ENCODE measurements at places on chromosomes 11 and 22.

DNA sequence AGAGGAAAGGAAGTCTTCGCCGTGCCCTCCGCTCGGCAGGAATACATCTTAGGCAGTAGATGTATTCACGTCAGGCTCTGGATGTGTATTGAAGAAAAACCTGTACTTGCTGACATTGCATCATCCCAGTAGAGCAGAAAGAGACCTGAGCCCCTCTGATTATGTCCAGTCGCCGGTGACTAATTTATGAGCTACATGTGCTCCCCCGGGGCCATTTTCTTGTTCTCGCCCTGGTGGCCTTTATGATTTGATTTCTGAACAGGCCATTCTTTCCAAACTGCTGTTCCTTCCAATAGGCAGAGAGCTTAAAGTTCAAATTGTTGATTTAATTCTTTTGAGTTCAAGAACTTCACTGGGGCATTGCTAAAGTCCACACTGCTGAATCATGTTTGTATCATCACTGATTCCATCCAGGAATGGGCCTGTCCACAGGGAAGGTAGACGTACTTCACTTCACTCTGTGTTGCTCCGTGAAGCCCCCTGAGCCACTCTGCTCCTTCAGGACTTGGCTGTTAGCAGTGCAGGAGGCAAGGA is 137.3 kb upstream of the RASSF10 start:
- no peak for DNase-seq

- DNase-seq: no peak
Measured at GRCh38 chr22:30521368-30522156, 16.1 kb upstream of the SEC14L4 start.

DNA sequence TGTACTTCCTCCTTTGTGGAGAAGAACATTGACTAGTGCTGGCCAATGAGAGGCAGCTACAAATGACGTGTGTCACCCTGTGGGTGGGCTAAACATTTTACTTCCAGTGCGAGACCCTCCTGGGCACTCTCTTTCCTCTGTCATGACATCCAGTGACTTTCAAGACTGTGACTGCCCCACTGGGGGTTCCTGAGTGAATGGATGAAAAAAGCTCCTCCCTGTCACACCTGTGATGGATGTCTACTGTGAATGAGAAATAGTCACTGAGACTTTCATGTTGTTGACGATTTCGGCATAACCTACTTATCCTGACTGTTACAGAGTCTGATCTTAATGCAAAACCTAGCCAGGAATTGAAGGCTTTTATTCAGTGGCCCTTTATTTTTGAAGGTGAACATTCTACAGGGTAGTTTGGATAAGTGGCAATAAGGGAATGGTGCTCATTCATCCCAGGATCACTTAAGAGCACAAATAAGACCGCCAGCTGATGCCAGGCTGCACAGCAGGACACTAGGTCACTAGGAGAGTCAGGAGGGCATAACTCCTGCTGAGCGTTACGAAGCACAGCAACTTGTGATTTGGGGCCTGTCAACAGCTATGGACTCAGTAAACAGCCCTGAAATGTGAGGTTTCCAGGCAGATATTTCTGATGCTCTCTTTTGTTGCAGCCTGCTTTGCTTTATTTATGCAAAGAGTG is 636.6 kb downstream of the NTM start:
- no peak for DNase-seq

GRCh38 chr11:66745356-66746235 is 16.6 kb upstream of the SPTBN2 start:
- peak; percentile 25 for DNase-seq

DNA sequence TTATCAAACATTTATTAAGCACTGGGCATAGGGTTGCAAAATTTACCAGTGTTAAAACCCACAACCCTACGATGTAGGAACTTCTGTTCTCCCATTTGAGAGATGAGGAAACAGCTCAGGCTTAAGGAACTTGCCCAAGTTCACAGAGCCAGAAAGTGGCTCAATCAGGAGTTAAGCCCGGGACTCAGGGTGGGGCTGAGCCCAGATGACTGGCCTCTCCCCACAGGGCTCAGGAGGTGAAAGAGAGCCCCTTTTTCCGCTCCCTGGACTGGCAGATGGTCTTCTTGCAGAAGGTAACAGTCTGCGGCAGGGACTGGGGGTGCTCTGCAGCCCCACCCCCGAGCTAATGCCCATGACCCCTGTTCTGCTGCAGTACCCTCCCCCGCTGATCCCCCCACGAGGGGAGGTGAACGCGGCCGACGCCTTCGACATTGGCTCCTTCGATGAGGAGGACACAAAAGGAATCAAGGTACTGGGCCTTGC is 5.6 kb upstream of the ANKRD13D start:
- DNase-seq: no peak

All from NCI-H2171 (cell line).